Activated naive CD4-positive, alpha-beta T cell treated with anti-CD3 and anti-CD28 coated beads, Interleukin-2, amount 50 U/mL, for 72 hours (primary cell): ENCODE measurements at places on chromosomes 6 and 20.

- no peak for DNase-seq
These were observed 147.2 kb downstream of the CCDC170 start for GRCh38 chr6:151641028-151641427.

- no peak for DNase-seq
These were observed 49.5 kb downstream of the DOK5 start for GRCh38 chr20:54524849-54525248.

GRCh38 chr6:89799756-89800155 lies 19.8 kb downstream of the MDN1 start:
- no peak for DNase-seq

DNA sequence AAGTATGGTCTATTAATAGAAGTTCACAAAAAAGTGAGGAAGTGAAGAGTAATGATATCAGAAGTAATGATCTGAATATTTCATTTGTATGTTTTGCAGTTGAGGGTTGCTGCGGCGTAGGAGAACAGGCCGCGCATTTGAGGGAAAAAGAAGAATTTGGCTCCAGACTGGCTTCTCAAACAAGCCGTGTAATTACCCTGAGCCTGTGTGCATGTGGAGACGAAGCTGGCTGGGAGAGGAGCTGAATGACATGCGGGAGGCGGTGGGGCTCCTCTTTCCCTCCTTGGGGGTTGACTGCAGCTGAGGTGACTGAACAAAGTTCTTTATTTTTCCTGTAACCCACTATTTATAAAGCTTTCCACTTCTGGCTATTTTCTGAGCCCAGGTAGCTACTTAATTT lies 115.5 kb upstream of the AFDN start:
- DNase-seq: no peak

- no peak for DNase-seq
These were observed 56.6 kb upstream of the POU3F2 start for GRCh38 chr6:98777762-98778161.

DNA sequence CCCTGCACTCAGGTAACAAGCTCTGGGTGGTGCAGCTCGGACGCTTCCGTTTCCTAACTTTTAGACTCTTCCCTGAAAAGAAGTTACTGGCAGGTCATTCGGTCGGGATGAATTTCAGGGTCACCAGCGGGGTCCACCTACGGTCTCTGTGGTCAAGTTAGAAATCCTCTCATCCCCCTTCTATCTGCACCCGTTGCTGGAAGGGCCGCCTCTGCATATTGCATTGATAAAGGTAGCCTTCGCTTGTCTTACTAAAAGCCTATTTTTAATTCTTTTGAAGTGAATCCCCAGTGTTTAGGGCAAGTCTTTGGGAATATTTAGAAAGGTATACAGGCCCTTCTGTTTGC lies 47.3 kb downstream of the LRRN4 start:
- DNase-seq: no peak

- no peak for DNase-seq
These were observed 147.3 kb upstream of the FOXQ1 start for GRCh38 chr6:1164600-1164999.

DNA sequence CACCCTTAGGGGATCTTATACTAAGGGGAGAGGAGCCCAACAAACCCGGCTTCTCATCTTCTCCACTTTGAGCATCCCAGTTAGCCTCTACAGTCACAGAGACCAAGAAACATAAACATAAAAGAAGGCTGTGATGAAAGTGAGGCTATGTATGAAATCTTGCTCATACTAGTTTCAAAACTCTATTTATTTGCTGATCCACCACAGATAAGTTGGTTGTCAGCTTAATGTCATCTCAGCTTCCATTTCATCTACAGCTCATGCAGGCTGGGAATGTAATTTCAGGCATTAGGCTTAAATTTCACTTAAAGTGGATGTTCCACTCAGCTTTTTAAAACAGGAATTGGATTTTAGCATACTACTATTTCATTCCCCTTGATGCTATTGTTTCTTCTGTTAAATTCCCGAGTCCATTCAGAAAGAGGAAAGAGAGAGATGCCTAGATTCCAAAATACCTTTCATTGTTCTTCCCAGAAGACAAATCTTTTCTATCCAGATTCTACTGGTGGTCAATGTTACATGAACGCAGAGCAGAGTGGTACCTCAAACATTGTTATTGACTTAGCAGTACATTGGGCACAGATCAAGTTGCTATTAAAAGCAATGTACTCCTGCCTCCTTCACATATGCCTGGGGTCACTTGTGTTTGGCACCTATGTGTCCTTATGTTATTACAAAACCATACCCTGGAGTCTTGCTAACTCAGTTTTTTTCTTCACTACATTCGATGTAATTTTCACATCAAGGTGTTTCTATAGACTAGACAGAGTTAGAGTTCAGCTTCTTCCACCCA lies 149.0 kb downstream of the HACE1 start:
- no peak for DNase-seq

GRCh38 chr6:149963212-149963461 lies 606 bp upstream of the ULBP1 start:
- DNase-seq: peak; percentile 35

GRCh38 chr6:132954936-132955335 lies 140.6 kb downstream of the RPS12 start:
- DNase-seq: no peak

DNA sequence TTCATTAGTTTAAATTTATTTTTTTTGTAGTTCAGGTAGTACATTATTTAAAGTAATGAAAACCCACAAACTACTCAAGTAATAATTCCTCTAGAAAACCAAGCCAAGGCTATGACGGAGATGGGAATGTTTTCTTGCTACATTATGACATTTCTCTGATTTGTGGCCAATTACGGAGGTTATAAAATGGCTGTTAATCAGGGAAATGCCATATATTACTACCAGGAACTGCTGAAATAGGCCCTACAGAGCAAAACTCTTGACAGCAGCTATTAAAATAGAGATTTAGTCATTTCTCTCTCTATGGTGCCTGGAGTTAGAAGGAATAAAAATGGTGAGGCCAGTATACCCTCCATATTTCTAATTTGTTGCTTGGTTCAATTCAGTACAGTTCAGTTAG lies 280.0 kb downstream of the ARHGAP18 start:
- DNase-seq: no peak
